ENCODE measurements at places on chromosomes 13 and 19. TPM values are rescaled to one million over a fixed set of nuclear protein-coding genes. Genes with fewer than 3 reads are reported as not detected.
A peak's percentile ranks its signal among the peaks of the same experiment; 100 is the strongest.

DNA sequence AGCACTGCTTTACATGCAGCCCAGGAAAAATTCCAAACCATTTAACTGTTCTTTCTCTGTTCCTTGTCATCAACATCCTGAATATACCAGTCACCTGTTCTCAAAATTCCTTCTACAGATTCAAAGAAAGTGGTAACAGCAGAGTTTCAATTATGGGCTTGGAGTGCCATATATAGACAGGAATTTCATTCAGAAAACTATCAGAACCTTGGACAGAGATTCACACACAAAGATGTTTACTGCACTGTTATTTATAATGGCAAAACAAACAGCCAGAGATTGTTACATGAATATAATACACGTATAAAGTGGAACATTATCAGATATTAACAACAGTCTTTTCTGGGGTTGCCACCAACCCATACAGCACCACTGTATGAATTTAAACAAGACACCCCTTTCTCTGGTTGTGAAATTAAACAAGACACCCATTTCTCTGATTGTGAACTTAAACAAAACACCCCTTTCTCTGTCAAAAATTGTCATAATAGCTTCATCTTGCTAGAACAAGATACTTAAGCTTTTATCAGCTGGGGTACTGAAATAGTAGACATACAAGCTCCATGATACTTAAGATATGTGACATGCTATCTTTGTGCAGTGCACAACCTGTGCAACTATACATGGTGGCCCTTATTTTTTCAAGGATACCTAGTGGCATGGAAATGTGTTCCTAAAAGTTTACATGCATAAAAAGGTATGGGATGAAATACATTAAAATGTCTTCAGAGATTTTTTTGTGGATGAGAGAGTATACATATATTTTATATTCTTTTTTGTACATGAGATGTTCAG is 12.6 kb downstream of the CACNA1A start:
- no peak for DNase-seq

DNA sequence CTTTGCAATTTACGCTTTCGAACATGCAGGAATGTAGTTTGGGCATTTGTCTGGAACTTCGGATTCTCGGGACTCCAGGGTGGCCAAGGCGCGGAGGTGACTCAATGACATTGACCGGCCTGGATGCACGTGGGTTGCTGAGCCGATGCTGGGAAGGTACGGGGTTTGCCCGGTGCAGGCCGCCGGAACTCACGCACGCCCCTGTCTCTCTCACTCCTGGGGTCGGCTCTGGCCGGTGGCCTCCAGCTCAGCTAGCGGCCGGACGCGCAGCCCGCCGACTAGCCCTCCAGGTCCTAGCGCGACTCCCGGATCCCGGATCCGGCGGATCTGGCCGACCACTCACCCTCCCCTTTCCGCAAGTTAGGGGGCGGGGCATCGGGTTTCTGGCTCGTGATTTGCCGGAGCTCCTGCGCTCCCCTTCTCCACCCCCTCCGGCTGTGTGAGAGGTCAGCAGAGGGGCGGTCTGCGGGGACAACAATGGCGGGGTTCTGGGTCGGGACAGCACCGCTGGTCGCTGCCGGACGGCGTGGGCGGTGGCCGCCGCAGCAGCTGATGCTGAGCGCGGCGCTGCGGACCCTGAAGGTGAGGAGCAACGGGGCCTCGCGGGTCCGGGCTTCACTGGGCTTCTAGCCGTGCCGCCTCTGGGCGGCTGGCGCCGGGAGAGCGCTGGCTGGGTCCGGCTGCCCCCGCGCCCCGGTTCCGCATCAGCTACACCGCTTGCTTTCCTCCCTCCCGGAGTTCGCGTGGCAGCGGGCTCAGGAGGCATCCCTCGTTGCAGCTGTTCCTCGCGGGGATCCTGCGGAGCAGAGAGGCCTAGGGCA is at the start of gene PCCA:
Gene PCCA, plus strand, starts transcription at position 450 of the 821 bp plus-strand sequence. Its CDS starts 28 bp downstream, at position 478.
- DNase-seq, result peak; percentile 19

GRCh38 chr13:37616131-37616530 is 17.6 kb upstream of the POSTN start:
- no peak for DNase-seq

DNA sequence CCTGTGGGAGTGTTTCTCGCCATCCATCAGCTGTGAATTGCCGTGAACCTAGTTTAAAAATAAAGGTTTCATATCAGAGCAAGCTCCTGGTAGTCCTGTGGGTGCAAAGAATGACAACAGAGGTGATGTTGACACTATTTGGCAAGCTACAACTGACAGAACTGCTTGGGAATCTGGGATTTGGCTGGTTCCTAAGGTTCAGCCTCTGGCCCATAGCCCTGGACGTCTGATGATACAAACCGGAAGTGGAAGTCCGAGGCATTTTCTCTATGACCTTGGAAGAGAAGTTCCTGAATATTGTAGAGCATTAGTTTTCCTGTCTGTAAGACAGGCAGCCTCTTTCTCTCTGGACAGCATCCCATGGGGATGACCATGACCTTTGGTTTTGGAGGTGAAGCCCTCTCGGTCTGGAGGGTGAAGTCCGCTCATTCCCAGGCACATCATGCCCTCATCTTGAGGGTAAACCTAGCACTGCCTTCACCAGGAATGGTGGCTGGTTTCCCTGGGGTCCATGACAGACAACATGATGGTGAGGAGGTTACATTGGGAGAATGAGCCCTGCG is 29.1 kb downstream of the GATAD2A start:
- no peak for DNase-seq

GRCh38 chr13:37995092-37995491 is 125.5 kb upstream of the TRPC4 start:
- no peak for DNase-seq

GRCh38 chr19:7705387-7706187 is 3.7 kb upstream of the FCER2 start:
- DNase-seq, result peak; percentile 89

GRCh38 chr19:13069415-13070359 is 33.0 kb downstream of the LYL1 start:
- DNase-seq, result no peak

- DNase-seq, result peak; percentile 53
Measured at GRCh38 chr13:71618159-71618558, 248.8 kb downstream of the DACH1 start.

DNA sequence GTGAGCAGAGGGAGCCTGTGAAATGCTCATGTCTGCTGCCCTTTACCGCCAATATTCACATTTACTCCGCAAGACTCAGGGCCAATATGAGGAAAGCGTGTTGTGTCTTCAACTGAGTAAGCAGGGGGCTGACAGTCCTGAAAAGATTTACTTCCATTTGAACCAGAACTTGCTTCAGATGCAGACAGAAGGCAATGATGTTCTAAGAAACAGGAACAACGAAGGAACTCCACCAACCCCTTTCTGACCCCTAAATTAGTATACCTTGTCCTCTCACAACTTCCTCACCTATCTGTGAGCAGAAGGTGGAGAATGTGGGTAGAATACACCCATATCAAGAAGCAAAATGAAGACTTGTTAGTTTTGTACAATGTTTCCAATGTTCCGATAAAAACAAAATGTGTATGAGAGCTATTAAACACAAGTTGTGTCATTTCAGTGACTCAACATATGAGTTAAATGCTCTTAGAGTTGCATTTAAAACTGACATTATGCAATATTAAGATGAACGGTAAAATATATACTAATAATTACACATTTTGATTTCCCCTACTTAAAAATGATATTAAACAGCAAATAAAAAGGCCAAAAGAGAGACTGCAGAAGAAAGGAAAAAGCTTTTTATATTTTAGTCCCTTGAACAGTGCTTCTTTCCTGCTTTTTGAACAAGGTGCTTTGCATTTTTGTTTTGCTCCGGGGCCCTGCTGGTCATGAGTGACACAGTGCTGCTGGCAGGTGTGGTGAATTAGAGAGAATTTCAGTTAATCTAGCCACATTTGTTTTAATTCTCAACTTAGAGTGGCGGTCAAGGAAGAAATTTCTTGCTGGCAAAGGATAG is 16.0 kb downstream of the TMEM272 start:
- no peak for DNase-seq

- no peak for DNase-seq
Measured at GRCh38 chr19:3698974-3699740, 1.1 kb downstream of the PIP5K1C start.

DNA sequence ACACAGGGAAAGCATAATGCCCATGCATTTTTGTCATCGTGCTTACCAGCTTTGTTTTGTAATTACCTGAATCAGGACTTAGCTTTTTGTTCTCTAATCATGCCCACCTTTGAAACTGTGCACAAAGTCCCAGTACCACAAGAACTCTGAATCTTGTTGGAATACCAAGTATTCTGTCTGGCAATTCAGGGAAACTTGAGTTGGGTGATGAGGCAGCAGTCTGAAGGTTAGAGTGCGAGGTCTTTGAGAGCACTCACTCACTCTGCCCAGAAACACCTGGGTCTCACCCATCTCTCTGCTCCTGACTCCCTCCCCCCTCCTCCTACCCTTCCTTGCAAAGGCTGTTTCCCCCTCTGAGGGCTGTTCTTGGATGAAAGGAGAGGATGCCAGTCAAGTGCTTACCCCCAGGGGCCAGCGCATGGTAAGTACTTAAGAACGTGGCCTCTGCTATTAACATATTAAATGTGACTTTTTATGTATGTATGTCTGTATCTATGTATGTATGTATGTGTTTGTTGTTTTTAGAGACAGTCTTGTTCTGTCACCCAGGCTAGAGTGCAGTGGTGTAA is 22.4 kb downstream of the SIPA1L3 start:
- no peak for DNase-seq

DNA sequence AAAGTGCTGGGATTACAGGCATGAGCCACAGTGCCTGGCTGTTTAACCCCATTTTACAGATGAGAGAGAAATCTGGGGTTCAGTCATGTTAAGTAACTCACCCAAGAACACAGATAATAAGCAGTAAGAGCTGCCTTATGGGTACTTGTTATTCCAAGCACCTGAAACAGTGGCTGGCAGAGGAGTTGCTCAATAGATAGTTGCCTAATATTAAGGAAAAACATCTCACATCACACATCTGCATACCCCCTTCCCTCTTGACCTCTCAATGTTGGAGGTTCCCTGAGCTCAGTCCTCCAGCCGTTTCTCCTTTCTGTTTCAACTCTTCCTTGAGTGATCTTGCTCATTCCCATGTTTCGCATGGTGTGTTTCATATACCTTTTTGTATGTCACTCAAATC is 401.9 kb downstream of the KLF12 start:
- no peak for DNase-seq

DNA sequence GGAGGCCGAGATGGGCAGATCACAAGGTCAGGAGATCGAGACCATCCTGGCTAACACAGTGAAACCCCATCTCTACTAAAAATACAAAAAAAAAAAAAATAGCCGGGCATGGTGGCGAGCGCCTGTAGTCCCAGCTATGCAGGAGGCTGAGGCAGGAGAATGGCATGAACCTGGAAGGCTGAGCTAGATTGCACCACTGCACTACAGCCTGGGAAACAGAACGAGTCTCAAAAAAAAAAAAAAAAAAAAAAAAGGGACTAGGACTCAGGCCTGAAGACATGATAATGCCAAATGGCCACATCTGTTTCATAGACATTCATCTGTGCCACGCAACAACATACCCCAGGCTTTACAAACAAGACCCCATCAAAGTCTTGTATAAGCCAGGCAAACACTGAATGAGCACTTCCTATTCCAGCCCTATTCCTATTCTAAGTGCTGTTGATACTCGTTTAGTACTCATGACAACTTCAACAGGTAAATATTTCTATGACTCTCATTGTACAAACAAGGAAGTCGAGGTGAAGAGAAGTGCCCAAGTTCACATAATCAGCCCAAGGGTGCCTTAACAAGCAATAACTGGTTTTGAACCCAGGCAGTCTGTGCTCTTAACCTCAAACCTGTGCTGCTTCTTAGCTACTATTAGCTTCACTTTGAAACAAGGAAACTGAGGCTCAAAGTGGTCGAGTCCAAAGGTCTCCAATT is 1.7 kb downstream of the B9D2 start:
- DNase-seq, result no peak

GRCh38 chr13:76512721-76513145 is 373.5 kb downstream of the KCTD12 start:
- no peak for DNase-seq

GRCh38 chr19:3423183-3423829 is 56.9 kb downstream of the NFIC start:
- no peak for DNase-seq

GRCh38 chr13:89227356-89227755 is 1556.2 kb downstream of the SLITRK5 start:
- no peak for DNase-seq

- DNase-seq, result no peak
Measured at GRCh38 chr13:107883561-107884175, 331.7 kb downstream of the LIG4 start.

DNA sequence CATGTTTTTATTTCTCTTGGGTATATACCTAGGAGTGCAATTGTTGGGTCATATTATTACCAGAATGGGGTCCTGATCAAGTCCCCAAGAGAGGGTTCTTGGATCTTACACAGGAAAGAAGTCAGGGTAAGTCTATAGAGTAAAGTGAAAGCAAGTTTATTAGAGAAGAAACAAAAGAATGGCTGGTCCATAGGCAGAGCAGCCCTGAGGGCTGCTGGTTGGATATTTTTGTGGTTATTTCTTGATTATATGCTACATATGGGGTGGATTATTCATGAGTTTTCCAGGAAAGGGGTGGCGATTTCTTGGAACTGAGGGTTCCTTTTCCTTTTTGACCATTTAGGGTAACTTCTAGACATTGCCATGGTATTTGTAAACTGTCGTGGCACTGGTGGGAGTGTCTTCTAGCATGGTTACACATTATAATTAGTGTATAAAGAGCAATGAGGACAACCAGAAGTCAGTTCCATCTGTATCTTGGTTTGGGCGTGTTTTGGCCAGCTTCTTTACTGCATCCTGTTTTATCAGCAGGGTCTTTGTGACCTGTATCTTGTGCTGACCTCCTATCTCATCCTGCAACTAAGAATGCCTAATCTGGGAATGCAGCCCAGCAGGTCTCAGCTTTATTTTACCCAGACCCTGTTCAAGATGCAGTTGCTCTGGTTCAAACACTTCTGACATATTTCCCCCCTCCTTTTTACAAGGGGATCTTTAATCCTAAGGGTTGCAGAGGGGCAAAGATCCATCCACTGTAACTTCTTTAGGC is 41.1 kb downstream of the CEACAM1 start:
- DNase-seq, result no peak

DNA sequence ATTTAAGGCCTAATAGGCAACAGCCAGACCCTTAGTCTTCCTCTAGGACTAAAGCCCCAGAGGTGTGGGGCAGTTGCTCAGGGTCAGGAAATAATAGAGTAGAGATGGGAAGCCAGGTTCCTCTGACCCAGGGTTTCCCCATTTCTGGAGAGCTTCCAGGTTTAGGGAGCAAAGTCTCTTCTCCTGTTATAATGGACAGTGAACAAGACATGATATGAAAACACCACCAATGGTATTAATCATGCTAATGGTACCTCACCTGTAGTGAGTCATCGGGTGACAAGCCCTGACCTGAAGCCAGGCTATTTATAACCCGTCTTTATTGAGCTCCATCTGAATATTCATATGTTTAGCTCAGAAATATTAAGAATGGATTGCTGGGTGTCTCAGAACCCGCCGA is 24.6 kb downstream of the BICRA start:
- DNase-seq, result no peak

The PGLYRP2 gene
- under 0.01 TPM for total RNA-seq

The URI1 gene
- 27.5 TPM for total RNA-seq

The UHRF1 gene
- 51.4 TPM for total RNA-seq

The ZNF66 gene
- total RNA-seq, result 10.5 TPM

The CFD gene
- 9.4 TPM for total RNA-seq

The DMKN gene
- 1.6 TPM for total RNA-seq

The FREM2 gene
- total RNA-seq, result under 0.01 TPM

The CCDC70 gene
- total RNA-seq, result not detected

The NAPSA gene
- 0.27 TPM for total RNA-seq

The KIR2DL3 gene
- under 0.01 TPM for total RNA-seq

The CABP5 gene
- total RNA-seq, result not detected

Data from hematopoietic multipotent progenitor cell (in vitro differentiated cells).